A549 treated with CORT108297 at 1 μM for 4 hours (cell line): ENCODE measurements at places on chromosomes 1 and 21. TPM values are rescaled to one million over a fixed set of nuclear protein-coding genes. Genes with fewer than 3 reads are reported as not detected.

TOR1AIP1 gene
- total RNA-seq: 29.2 to 37.1 TPM (median 29.8 TPM) in 5 replicates

C1orf94 gene
- not detected in 5 replicates for total RNA-seq

RNASEL gene
- total RNA-seq: 1.9 to 2.8 TPM (median 2.2 TPM) in 5 replicates

IVL gene
- 0.03 to 0.06 TPM in 2 of 5 replicates, not detected in the others for total RNA-seq

MYCL gene
- total RNA-seq: 0.61 to 1.4 TPM (median 1.3 TPM) in 5 replicates

F5 gene
- total RNA-seq: 0.02 to 0.09 TPM (median 0.05 TPM) in 5 replicates

TLCD4 gene
- total RNA-seq: 7.2 to 13.5 TPM (median 10.6 TPM) in 5 replicates

EXO1 gene
- 21.6 to 32.1 TPM (median 24.9 TPM) in 5 replicates for total RNA-seq

TRNP1 gene
- total RNA-seq: 150 to 235 TPM (median 212 TPM) in 5 replicates

HHAT gene
- total RNA-seq: 1.5 to 2.1 TPM (median 1.8 TPM) in 5 replicates

KRTAP19-3 gene
- total RNA-seq: not detected in 5 replicates

RCAN3 gene
- total RNA-seq: 10.1 to 14.0 TPM (median 13.1 TPM) in 5 replicates

CLDN19 gene
- not detected in 5 replicates for total RNA-seq

MFAP2 gene
- 0.35 to 0.62 TPM (median 0.45 TPM) in 5 replicates for total RNA-seq

SLFNL1 gene
- total RNA-seq: 0.02 to 0.09 TPM (median 0.05 TPM) in 4 of 5 replicates, not detected in the other

SSBP3 gene
- 8.3 to 10.4 TPM (median 8.4 TPM) in 5 replicates for total RNA-seq

SPRR2B gene
- total RNA-seq: not detected in 5 replicates

KPRP gene
- total RNA-seq: not detected in 5 replicates

LCE3D gene
- 0.44 to 1.3 TPM (median 0.64 TPM) in 5 replicates for total RNA-seq
